Activated gamma-delta T cell treated with Interleukin-2 at 50 U/mL for 16 hours (primary cell): ENCODE measurements at places on chromosomes 13 and 19.

- DNase-seq: no peak
These were observed 47.1 kb downstream of the ARHGAP35 start for GRCh38 chr19:46907880-46908279.

- DNase-seq: no peak
These were observed 859 bp downstream of the ZNF568 start for GRCh38 chr19:36916991-36917390.

DNA sequence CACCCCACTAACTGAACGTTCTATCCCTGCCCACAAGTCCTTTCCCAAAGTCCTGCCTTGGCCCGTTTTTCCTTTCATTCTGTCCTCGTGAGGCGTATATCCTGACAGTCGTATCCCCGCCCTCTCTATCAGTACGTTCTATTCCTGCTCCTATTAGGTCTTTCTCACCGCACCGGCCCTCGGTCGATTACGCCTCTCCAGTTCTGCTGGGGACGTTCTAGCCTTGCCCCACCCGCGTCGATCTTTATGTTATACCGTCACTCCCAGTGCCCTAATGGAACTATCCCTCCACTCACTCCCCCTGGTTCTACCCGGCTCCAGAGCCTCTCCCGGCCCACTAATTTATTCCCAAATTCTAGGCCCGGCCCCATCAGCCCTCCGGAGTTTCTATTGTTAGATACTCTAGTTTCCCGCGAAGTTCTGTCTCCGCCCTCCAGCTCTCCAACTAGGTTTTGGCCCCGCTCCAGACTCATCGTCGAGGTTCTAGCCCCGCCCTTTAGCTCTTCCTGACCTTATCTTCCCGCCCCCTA lies 2.0 kb downstream of the PLAUR start:
- DNase-seq: no peak

DNA sequence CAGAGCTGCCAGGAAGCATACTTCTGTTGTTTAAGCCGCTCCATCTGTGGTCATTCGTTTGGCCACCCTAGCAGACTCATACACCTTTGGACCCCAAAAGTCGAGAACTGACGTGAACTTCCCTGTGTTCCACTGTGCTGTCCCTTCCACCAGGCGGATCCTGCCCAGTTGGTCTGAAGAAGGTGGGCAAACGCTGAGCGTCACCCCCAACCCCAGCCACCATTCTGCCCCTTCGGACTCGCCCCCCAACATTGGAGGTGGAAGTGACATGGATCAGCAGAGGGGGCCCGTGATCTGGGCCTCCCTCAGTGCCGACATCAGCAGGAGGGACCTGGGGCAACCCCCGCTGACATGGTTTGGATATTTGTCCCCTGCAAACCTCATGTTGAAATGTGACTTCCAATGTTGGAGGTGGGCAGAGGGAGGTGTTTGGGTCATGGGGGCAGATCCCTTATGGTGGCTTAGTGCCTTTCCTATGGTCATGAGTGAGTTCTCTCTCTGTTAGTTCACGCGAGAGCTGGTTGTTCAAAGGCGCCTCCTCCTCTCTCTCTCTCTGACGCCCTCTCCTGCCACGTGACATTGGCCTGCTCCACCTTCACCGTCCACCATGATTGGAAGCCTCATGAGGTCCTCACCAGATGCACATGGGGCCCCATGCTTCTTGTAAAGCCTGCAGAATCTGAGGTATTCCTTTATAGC lies 93.6 kb upstream of the ZNF507 start:
- no peak for DNase-seq

- DNase-seq: peak; percentile 34
These were observed 1.2 kb downstream of the VASP start for GRCh38 chr19:45508417-45508860.

GRCh38 chr13:112756511-112756966 lies 66.7 kb downstream of the ATP11A start:
- no peak for DNase-seq

- peak; percentile 47 for DNase-seq
These were observed 755 bp upstream of the RAB3A start for GRCh38 chr19:18204394-18205199.

DNA sequence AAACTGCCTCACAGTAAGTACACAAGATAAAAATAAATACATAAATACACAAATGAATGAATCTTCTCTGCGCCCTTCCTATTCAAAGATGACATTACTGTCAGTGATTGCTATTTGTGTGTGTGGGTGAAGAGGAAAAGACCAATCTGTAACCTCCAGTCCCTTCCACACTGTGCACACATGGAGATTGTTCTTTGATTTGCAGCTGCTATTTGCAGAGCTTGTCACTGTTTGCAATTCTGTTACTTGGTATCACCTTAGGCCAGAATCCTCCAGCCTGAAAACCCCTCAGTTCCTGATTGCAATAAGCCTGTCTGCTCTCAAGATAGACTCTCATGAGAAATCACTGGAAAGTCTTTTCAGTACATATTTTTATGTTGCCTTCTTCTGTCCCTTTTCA lies 1314.9 kb downstream of the PCDH9 start:
- DNase-seq: no peak

DNA sequence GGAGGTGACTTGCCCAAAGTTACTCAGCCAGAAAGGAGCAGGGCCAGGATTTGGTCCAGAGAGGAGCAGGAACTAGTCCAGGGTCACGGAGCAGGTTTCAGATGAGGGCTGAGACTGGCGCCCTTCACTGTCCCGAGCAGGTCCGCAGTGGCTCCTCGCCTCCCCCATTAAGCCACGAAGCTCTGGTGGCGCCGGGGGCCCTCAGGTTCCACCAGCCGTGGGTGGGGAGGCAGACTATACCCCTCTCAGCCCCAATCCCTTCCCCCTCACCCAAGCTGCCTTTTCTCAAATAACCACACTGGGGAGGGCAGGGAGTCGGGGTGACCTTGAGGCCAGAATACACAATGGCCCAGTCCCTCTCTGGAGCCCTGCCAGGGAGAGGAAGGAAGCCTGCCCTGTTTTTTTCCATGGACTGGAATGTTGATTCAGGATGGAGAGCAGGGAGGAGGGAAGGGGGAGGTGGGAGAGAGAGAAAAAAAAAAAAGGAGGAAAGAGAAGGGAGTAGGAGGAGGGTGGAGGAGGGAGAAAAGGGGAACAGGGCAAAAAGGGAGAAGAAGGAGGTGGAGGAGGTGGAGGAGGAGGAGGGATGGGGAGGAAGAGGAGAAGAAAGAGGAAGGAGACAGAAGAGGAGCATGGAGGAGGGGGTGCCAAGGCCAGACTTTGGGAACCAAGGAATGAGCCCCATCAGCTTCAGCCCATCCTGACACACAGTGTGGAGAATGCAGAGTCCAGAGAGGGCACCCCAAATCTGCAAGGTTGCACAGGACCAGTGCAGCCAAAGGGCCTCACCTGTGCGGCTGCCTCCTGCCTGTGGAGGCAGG lies 19.7 kb downstream of the CEACAM16 start:
- no peak for DNase-seq

DNA sequence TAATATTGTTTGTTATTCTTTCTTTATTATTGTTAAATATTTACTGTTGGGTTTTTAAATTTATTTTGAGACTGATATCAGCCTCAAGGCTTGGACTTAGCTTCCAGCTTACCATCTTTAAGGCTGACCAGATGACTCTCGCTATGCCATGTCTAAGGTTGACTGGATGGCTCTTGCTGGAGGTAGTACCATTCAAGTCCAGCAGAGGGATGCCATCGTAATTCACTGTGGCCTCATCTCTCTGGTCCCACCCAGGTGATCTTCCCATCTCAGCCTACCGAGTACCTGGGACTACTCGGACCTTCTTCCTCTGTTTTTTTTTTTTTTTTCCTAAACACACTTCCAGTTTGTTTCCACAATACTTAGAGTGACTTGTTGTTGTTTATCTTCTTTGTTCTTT lies 41.7 kb upstream of the ZNF91 start:
- DNase-seq: no peak

DNA sequence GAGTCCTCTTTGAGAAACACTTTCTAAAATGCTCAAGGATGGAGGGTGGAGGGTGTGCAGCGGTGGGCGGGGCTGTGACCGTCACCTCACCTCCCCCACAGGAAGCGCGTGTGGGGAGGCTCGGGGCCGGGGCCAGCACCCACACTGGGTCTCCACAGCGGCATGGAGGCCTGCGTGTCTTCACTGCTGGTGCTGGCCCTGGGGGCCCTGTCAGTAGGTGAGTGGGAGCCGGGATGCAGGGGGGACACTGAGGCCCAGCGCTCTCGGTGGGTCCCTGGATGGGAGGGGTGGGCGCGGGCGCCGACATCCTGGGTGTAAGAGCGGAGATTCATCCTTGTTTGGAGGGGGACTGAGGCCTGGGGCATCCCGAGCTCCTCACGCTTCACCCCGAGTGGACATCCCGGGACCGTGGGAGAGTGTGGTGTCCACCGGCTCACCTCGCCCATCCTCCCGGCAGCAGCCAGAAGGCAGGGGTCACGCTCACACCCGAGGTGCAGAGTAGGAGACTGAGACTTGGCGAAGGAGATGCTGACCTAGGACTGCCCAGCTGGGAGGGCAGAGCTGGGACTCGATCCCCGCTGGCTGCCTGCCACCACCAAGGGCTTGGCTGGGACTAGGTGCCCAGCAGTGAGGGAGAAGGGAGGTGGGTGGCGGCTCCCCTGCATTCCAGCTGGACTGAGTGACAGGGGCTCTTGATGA lies at the start of gene GZMM:
TSS of gene GZMM (plus strand) at position 144 of the 699 bp plus-strand sequence. CDS start at position 163, 19 bp downstream.
- DNase-seq: peak; percentile 81

DNA sequence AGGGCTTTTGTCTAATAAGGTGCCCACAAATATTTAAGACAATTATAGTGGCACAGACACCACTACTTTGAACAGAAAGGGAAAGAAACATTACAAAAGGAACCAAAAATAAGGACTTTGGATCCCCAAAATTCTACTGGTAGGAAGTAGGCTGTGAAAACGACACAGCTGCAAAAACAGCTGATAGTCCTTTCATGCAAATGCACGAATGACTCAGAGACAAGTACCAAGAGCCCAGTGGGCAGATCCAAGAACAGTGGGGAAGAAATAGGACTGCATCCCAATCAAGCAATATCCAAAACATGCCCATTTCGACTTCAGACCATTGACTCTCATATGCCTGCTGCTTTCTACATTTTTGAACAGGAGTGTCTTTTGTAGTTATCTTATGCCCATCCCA lies 269.4 kb upstream of the NBEA start:
- no peak for DNase-seq

DNA sequence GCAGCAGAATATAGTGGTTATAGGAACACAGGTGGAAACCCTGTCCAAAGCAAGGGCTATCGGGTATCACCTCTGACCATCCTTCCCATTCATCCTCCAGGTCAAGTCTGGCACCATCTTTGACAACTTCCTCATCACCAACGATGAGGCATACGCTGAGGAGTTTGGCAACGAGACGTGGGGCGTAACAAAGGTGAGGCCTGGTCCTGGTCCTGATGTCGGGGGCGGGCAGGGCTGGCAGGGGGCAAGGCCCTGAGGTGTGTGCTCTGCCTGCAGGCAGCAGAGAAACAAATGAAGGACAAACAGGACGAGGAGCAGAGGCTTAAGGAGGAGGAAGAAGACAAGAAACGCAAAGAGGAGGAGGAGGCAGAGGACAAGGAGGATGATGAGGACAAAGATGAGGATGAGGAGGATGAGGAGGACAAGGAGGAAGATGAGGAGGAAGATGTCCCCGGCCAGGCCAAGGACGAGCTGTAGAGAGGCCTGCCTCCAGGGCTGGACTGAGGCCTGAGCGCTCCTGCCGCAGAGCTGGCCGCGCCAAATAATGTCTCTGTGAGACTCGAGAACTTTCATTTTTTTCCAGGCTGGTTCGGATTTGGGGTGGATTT lies 2.1 kb upstream of the RAD23A start:
- DNase-seq: no peak

- peak; percentile 46 for DNase-seq
These were observed 14.4 kb upstream of the TPM4 start for GRCh38 chr19:16061943-16062342.

DNA sequence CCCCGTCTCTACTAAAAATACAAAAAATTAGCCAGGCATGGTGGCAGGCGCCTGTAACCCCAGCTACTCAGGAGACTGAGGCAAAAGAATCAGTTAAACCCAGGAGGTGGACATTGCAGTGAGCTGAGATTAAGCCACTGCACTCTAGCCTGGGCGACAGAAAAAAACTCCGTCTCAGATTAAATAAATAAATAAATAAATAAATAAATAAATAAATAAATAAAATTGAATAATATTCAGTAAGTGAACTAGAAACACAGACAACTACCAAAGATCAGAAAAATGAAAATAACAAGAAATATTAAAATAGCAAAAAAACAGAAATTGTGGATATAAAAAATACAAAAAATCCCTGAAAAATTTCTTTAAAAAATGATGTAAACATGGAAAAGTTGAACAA lies 172.4 kb downstream of the ZNF486 start:
- DNase-seq: no peak

GRCh38 chr19:32627714-32628270 lies 46.8 kb downstream of the PDCD5 start:
- no peak for DNase-seq

DNA sequence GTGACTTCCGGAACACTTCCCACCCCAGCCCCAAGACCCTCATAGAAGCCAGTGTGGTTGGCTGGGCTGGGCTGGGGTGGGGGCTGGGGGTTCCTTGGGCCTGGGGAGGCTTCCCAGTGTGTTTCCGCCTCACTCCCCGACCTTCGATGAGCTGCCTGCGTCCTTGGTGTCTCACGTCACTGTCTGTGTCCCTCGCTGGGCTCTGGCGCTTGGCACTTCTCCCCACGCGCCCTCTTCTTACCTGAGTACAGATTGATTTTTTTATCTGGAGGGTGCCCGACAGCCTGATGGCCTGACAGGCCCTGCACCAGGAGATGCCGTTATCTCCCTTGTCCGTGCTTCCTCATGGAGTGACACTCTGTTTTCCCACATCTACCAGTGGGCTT lies 7.6 kb upstream of the GRIN3B start:
- no peak for DNase-seq

DNA sequence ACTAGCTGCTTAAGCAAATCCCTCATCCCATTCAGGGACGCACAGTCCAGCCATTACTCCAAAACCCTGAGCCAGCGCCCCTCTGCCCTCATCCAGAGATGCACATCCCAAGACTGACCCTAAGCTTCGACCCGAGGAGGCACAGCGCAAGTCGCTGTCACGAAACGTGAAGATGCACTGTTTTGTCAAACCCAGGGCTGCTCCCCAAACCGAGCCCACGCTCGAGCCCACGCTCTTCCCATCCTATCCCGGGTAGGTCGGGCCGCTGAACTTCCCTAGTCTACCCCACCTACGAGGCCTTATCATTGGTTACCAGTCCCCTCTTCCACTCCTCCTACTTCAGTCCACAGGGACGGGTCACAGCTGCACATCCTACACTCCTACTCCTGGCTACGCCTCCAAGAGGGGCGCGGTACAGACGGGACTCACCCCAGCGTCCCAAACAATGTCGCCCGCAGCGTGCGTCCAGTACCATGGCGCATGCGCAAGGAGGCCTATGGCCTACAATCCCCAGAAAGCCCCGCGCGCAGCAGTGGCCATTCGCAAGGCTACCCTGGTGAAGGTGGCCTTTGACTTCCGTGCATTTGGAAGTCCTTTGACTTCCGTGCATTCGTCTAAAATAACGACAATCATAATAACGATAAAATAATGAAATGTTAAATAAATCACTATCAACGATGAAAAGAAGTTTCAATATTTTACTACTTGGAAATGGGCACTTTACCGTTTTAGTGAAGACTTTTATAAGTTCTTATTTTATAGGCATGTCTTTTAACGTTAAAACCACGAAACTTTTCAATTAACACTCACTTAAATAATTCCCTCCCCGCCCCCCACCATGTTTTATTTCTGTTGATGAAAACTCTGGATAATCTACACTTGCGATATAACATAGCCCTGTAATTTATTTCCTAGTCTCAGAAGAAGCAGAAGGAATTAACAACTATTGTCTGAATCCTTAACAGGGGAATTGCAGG lies at the start of gene ZNF285:
TSS of gene ZNF285 (minus strand) at position 470 of the 977 bp plus-strand sequence. CDS start 4,395 bp downstream, outside the sequence.
- DNase-seq: peak; percentile 69
